Activated naive CD8-positive, alpha-beta T cell treated with anti-CD3 and anti-CD28 coated beads, Interleukin-2, amount 10 ng/mL, durations not matched to agents 7 days and 5 days (primary cell): ENCODE measurements at places on chromosomes 4 and X.

DNA sequence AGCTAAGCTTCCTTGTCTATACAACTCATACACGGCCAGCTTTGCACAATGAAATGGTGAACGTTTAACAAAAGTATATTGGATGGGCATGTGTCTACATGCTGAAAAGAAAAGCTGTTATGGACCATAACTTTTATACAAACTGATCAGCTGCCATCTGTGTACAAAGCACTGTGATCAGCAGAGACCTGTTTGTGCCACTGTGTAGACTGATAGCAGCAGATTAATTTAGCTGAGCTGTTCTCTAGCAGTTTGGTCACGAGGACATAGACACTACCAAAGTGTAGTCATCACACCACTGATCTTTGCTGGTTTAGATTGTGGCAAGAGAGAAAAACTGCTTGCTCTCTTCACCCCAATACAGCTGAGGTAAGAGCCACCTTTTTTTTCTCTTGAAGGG lies 124.5 kb downstream of the RAPGEF2 start:
- no peak for DNase-seq

- DNase-seq: no peak
Observed at GRCh38 chr4:177737387-177737940, 295.2 kb upstream of the AGA start.

GRCh38 chrX:9940421-9940820 lies 26.7 kb upstream of the CLDN34 start:
- no peak for DNase-seq

DNA sequence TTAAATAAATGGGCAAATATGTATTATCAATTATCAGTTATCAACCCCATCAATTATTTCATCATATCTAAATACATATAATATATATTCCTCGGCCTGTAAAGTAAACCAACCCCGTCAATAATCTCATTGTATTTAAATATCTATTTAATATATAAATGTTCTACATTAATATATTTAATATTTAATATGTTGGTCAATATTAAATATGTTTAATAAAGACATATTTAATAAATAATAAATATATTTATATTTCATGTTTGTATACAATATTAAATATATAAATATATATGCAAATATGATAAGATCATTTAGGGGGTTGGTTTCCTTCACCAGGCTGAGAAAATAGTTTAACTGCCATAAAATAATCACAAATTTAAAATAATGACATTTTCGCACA lies 6.4 kb upstream of the TMEM144 start:
- DNase-seq: no peak
